ENCODE measurements at places on chromosomes 11 and 22.

GRCh38 chr11:62614275-62614674, 1.2 kb downstream of the ROM1 start:
- DNase-seq = no peak

GRCh38 chr11:81449588-81450156, 1284.0 kb downstream of the FAM181B start:
- DNase-seq = no peak

DNA sequence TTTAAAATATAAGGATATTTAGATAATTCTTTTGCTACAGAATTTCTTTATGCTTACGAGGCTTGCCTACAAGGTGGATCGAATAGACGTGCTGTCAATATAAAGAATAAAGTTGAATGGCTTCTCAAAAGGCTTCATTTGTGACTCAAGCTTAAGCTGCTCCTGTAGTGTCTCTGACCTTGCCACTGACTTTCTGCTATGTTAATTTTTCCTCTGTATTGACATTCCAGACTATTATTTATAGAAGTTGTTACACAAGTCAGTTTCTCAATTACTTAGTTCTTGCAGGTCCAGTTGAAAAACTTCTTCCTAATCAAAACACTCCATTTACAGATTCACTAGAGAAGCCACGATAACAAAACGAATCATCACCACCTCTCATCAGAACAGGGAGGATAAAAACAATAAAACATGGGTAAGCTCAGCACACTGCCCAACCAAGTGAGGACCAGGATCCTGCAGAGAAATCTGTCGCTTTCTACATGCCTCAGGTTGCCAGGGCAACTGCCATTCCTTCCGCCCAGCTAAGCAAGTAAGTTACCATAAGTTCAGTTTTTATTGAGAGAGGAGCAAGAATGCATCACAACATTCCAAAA, 39.0 kb upstream of the CHKA start:
- DNase-seq = no peak

DNA sequence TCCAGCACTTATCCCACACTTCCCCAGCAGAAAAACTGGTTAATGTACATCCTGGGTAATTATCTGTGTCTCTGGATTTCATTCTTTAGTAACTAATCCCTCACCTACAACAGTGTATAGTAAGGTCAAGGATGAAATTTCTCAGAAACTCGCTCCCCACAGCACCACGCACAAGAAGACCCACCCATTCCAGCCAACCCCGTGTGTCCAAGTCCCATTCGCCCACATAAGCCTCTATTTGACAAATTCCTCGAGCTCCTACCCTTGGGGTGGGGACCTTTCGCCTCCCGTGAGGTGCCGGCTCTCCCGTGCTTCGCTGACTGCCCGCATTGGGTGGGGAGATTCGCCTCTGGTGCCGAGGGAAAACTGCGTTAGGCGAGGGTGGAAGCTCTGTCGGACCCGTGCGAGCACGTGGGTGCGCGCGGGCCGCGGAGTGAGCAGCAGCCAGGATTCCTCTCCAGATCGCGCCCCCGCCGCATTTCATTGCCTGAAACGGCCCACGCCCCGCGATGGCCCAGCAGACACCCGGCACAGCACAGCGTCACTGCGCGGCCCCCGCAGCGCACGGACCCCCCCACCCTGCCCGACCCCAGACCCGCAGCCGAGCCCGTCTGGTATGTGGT, 866 bp downstream of the EXPH5 start:
- DNase-seq = no peak

DNA sequence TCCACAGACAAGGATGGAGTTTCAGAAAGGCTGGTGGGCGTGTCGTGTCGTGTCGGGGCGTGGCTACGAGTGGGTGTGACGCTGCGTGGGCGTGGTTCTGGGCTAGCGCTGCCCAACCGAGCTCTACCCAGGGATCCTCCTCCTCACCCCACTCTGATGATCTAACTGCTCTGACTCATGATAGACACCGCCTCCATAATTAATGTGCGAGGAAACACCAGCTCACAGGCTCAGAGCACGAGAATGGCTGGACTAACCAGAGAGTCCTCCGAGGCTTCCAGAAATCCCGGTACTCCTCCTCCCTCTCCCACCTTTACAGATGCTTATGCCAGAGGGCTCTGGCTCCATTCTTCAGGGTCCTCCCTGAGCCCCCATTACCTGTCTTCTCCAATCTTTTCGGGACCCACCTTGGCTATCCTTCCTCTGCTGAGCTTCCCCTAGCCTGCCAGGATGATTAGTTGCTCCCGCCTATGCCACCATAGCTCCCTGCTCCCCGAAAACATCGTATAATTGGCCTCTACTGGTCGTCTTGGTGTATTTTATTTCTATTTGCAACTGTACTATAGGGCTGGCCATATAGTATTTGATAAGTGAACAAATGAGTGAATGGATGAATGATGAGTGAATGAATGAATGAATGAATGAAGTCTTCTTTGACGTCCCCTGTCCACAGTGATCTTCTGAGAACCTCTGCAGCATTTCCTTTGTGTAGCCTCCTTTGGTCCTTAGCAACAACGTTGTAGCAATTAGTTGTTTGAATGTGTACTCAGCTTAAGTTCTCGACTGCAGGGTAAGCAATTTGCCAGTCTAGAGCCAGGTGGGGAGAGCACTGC, 21.7 kb downstream of the TMPRSS13 start:
- peak; percentile 64 for DNase-seq

DNA sequence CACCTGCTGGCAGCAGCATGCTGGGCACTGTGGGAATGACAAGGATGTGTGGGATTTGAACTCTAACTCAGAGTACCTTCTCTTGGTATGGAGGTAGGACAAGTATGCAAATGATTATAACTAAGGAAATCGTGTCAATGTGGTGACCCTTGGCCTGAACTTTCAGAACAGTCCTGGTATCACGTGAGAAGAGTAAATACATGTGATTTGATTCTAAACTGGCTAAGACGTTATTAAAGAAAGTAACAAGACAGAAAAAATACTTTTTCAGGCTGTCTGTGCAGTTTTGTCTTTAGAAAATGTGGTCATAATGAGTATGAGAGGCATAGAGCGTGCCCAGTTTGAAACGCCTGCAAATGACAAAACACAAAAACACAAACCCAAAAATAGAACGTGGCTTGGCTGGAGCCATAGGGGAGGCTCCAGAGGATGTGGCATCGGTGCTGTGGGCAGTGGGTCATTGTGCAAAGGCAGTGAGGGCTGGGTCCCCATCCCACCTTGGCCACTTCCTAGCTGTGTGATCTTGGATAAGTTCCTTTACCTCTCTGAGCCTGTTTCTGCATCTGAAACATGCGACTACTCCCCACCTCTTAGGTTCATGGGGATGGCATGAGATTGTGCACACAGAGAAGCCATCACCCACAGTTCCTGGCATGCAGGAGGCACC, 18.4 kb upstream of the IL2RB start:
- DNase-seq = no peak

DNA sequence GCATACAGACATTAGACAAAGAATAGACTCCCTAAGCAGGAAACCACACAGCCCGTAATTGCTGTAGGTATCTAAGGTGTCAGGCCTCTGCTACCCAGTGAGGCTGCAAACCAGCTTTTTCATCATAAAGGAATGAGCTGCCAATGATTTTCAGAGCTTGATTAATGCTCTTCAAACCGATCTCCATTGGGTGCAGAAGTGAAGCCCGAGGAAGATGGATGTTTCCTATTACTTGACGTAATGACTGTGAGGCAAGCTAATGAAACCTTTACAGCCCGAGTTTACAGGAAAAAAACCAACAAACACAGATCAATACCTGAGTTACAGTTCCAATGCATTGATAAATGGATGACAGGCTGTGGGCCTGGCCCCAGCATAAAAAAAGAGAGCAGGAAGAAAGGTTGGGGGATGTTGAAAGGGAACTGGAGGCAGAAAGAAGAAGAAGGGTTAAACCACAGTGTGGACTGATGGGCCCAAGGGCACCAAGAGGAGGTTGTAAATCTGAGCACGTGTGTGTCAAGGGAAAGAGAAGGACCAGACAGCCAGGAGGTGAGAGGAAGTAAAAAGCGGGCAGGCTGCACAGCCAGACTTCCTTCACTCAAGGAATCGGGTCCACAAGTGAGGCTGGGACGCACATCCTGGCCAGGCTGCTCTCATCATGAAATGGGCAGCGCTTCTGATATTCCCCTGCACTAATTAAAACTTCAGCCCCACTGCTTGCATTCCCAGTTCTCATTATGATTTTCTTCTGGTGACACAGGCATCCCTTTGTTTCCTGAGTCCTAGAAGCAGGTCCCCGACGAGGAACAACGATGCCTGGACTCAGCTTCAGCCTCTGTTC, 70.6 kb upstream of the NTM start:
- DNase-seq = no peak

DNA sequence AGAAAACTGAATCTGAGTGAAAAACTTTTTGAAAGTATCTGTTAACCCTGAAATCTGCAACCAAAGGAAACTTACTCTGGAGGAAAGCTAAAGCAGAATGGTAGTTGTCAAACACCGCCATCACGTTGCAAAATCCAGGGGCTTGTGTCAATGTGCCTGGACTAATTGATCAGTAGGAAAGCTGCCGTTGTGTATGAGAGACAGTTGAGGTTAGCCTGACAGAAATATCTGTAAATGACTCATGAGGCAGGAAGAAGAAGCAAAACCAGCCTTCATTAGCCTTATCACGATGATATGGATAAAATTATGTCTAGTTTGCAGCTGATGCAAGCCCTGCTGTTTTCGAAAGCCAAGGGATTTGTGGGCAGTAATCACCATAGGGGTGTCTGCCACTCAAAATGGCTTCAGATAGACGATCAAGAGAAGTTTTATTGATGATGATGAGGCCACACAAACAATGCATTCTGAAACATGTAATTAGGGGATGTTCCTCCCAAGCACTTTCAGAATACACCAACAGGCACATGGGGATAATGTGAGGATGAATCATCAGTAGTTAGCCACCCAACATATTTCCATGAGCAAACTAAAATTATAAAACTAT, 8.9 kb downstream of the SCGB1A1 start:
- DNase-seq = no peak

DNA sequence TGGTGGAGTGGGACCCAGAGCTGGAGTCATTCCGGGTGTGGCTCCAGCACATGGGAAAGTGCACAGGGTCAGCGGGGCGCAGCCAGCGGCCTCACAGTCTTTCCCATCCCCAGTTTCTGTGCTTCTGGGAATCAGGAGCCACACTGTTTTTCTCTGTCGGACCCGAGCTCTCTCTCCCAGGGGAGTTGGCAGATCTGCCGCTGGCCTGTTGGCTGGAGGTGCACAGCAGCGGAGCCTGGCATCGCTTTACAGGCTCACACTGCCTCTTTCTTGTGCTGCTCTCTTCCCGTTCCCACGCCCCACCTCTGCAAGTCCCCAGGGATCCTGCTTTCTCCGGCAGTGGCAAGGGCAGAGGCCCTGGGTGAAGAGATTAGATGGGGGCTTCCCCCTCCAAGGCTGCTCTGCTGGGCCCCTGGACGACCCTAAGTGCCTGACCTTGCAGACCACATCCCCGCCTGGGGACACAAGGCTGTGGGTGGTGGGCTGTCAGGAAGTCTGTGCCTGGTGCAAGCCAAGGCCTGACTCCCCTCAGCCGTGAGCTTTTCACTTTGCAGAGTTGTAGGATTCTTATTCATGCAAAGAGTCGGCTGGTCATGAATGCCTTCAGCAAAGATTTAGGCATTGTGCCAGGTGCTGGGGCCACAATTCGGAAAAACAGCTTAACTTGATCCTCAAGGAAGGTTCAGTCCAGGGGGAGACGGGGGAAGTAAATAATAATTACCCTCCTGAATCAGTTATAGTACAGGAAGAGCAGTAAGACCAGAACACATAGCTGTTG, 116.3 kb downstream of the TIMP3 start:
- DNase-seq = no peak

- peak; percentile 27 for DNase-seq
Observed at GRCh38 chr11:697811-698311, 2.2 kb downstream of the TMEM80 start.

- no peak for DNase-seq
Observed at GRCh38 chr11:100970283-100971164, 159.1 kb downstream of the PGR start.

DNA sequence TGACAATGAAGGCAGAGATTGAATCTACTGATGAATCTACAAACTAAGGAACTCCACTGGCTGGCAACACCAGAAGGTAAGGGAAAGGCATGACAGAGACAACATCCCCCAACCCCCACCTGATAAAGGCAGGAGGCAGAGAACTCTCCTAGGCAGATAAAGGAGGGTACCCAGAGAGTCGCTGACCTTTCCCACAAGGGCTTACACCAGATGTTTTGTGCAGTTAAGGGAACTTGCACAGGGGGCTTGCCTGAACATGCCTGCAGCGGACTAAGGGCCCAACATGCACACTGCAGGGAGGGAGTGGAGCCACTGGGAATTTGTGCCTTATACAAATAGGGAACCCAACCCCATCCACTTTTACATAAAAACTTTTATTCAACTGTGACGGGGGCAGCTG, 1996.9 kb upstream of the RAG2 start:
- no peak for DNase-seq

- no peak for DNase-seq
Observed at GRCh38 chr11:128804481-128804880, 62.6 kb downstream of the KCNJ1 start.

DNA sequence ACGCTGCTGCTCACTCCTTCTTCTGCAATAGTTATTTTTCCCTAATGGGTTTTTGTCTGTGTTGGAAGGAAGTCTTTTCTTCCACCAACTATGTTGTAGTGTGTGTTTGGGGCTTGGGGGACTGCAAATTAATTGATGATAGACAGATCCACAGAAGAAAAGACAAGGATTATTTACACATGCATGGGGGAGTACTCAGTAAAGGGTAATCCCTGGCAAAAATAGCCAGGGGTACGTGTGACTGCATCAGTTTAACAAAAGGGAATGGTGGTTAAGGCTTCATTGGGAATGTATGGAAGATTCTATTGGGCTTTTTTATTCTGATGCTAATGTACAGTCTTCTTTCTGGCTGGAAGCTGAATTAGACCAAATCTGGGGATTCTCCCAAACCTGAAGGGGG, 20.2 kb upstream of the FEZ1 start:
- no peak for DNase-seq

DNA sequence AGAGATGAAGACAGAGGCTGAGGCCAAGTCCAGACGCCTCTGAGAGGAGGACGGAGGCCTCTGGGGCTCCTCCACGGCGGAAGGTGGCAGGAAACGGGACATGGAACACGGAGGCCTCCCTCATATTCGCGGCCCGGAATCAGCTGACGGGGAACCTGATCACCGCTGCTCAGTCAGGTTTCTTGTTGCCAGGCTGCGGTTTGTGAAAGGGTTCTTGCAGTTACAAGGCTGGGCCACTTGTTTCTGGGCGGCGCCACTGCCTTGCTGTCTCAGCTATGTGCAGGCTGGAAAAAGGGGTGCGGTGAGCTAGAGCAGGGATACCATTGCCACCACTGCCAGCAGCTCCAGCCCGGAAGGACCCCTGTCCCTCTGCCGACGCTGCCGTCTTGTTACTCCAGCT, 10.0 kb upstream of the MMP1 start:
- DNase-seq = peak; percentile 7

- DNase-seq = peak; percentile 30
Observed at GRCh38 chr22:24937114-24937513, 9.4 kb downstream of the LHFPL7 start.
